ENCODE measurements at places on chromosomes 2 and 18. TPM values are rescaled to one million over a fixed set of nuclear protein-coding genes. Genes with fewer than 3 reads are reported as not detected.

Gene PRKAG3
- not detected for total RNA-seq

Gene SLC23A3
- total RNA-seq = 2.1 TPM

Gene CCDC178
- total RNA-seq = 0.28 TPM

Gene DTYMK
- total RNA-seq = 9.6 TPM

Gene RSAD2
- total RNA-seq = 5.7 TPM

Gene FAM124B
- 2.7 TPM for total RNA-seq

Gene CCDC74A
- total RNA-seq = 1.7 TPM

Gene IL37
- total RNA-seq = not detected

DNA sequence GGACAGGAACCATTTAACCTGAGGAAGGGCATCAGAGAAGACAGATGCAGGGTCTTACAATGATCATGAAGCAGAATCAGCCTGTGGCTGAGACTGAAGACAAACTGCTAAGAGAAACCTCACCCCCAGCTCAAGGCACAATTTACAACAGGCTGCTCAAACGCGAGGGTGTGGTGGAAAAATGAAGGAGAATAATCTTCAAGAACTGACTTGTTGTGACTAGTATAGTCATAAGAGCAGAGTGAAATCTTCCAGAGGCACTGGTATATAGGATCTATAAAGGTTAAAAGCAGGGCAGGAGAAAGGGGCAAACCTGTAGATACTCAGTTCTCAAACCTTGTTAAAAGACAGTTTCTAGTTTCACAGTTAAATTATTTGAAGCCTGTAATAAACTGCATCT lies 1155.8 kb upstream of the TMEFF2 start:
- no peak overlapping the region for H3K27ac ChIP-seq
- no peaks in the 10 kb centered on the region for H3K36me3 ChIP-seq
- H3K27me3 ChIP-seq = no peaks in the 10 kb centered on the region
- no peak overlapping the region for H3K4me3 ChIP-seq

GRCh38 chr2:109699646-109700045 lies 85.5 kb downstream of the SOWAHC start:
- H3K27me3 ChIP-seq = no peaks in the 10 kb centered on the region
- peak overlapping the region; percentile 39 for H3K27ac ChIP-seq
- no peaks in the 10 kb centered on the region for H3K36me3 ChIP-seq
- H3K4me1 ChIP-seq = peaks cover 15% of the 10 kb centered on the region
- no peak overlapping the region for H3K4me3 ChIP-seq

- no peaks in the 10 kb centered on the region for H3K27me3 ChIP-seq
- DNase-seq = no peak
- H3K27ac ChIP-seq = no peak overlapping the region
- no peaks in the 10 kb centered on the region for H3K36me3 ChIP-seq
- H3K4me1 ChIP-seq = no peaks in the 10 kb centered on the region
These were observed 582.9 kb upstream of the PIK3C3 start for GRCh38 chr18:41372046-41372665.

- no peak for DNase-seq
- H3K27me3 ChIP-seq = no peaks in the 10 kb centered on the region
- no peaks in the 10 kb centered on the region for H3K36me3 ChIP-seq
- no peak overlapping the region for H3K4me3 ChIP-seq
- H3K4me1 ChIP-seq = peaks cover 53% of the 10 kb centered on the region
These were observed 114.2 kb downstream of the FHOD3 start for GRCh38 chr18:36411745-36412168.

GRCh38 chr18:13253786-13254688 lies 35.5 kb downstream of the LDLRAD4 start:
- H3K36me3 ChIP-seq = no peaks in the 10 kb centered on the region
- peaks cover 5% of the 10 kb centered on the region for H3K4me1 ChIP-seq
- no peak for DNase-seq
- no peaks in the 10 kb centered on the region for H3K27me3 ChIP-seq
- H3K4me3 ChIP-seq = no peak overlapping the region

DNA sequence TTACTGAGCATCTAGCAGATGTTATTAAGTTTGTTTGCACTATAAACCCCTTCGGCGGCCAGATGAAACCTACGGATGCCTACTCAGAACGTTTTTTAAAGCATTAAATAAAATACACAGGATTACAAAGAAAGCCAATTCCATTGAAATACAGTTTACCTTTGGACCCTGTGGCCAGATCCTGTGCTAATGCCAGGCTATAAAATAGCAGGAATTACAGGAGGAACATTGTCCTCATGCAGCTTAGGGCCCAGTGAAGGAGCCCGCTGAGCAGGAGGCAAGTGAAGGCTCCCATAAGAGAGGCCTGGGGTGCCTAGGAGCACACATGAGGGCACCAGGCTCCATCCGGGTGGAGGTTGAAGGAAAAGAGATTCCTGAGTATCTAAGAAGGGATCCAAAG lies 310.4 kb downstream of the MTX2 start:
- peaks cover 13% of the 10 kb centered on the region for H3K27me3 ChIP-seq
- no peak for DNase-seq
- no peak overlapping the region for H3K27ac ChIP-seq

DNA sequence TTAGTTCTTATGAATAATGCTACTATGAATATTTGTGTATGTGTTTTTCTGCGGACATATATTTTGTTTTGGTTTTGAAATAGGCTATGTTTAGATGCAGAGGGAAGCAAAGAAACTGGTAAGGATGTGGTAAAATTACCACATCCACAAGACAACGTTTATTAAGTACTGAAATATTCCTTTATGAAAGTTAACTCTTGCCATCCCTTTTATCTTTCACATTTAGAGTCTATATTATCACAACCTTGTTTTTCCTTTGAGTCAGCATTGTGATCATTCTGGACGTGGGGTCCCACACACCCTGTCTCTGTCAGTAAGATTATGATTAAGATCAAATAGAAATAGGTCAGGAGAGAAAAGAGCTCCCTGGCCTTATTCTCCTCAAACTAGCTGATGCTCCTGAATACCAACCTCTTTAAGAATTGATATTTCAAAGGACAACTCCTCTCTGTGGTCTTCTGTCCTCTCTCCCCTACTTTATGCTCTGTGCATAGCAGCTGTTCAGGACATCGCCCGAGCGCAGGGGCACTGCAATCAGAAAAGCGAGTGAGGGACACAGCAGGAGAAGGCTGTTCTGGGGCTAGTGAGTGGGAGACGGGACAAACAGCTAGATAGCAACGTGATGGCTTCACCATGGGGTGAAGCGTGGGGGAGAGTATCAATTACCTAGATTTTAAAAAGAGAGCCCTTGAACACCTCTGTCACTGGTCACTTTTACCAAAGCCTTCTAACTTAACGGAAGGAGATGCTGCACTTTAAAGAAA lies 12.2 kb downstream of the METAP1D start:
- no peaks in the 10 kb centered on the region for H3K36me3 ChIP-seq
- DNase-seq = no peak
- H3K4me3 ChIP-seq = no peak overlapping the region
- no peaks in the 10 kb centered on the region for H3K27me3 ChIP-seq

GRCh38 chr2:79721966-79722365 lies 209.1 kb downstream of the CTNNA2 start:
- no peak overlapping the region for H3K4me3 ChIP-seq
- DNase-seq = no peak
- H3K27me3 ChIP-seq = no peaks in the 10 kb centered on the region

DNA sequence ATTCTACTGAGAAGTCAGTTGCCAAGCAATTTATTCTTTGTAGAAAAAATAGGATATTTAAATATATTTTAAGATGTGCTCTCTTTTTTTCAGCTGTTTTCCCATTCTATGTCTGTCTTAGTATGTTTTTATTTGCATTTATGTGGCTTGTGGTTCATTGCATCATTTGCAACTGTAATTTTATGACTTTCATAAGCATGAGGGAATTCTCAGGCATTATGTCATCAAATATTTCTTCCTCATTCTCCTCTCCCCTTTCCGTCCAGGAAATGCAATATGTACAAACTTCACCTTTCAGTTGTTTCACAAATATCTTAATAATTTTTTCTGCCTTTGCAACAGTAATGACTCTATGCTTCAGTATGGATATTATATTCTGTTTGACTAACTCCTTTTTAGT lies 560.2 kb upstream of the LRATD1 start:
- H3K27ac ChIP-seq = no peak overlapping the region
- no peak overlapping the region for H3K4me3 ChIP-seq
- H3K36me3 ChIP-seq = no peaks in the 10 kb centered on the region
- DNase-seq = no peak
- H3K27me3 ChIP-seq = no peaks in the 10 kb centered on the region

GRCh38 chr2:215410932-215411285 lies 25.0 kb downstream of the FN1 start:
- no peaks in the 10 kb centered on the region for H3K27me3 ChIP-seq
- H3K4me3 ChIP-seq = no peak overlapping the region
- no peak overlapping the region for H3K27ac ChIP-seq

GRCh38 chr2:240783819-240784621 lies 36.0 kb downstream of the KIF1A start:
- no peak overlapping the region for H3K4me3 ChIP-seq
- no peak overlapping the region for H3K27ac ChIP-seq
- H3K27me3 ChIP-seq = peaks cover 35% of the 10 kb centered on the region
- H3K36me3 ChIP-seq = no peaks in the 10 kb centered on the region

DNA sequence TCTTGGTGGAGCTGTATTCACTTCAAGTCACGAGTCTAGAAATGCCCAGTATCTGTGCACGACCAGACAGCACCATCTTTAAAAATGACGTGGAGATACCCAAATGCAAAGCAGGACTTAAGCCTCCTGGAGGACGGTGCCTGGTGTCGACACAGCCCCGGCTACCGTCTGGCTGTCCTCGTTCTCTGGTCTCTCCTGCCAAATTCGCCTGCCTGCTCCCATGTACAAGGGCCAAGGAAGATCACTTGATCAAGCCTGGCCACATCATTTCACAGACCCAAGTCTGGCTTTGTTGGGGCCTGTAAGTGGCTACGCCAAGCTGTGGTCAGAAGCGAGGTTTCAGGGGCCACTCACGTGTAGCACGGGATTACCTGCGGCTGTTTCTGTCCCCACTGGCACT lies 9.4 kb downstream of the ODC1 start:
- H3K4me3 ChIP-seq = no peak overlapping the region
- H3K4me1 ChIP-seq = peaks cover 4% of the 10 kb centered on the region
- no peaks in the 10 kb centered on the region for H3K27me3 ChIP-seq
- peaks cover 44% of the 10 kb centered on the region for H3K36me3 ChIP-seq
- H3K27ac ChIP-seq = no peak overlapping the region

DNA sequence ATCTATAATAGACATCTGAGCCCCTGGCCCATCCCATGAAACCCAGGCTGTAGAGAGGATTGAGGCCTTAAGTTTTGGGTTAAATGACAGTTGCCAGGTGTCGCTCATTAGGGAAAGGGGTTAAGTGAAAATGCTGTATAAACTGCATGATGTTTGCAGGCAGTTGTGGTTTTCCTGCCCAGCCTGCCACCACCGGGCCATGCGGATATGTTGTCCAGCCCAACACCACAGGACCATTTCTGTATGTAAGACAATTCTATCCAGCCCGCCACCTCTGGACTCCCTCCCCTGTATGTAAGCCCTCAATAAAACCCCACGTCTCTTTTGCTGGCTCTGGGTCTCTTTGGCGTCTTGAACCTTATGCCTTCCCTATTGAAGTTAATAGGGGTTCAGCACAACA lies 110.7 kb downstream of the XRCC5 start:
- H3K4me1 ChIP-seq = peaks cover 21% of the 10 kb centered on the region
- no peak overlapping the region for H3K4me3 ChIP-seq
- no peaks in the 10 kb centered on the region for H3K36me3 ChIP-seq
- H3K27me3 ChIP-seq = no peaks in the 10 kb centered on the region

- no peaks in the 10 kb centered on the region for H3K36me3 ChIP-seq
- H3K27me3 ChIP-seq = peaks cover 3% of the 10 kb centered on the region
- no peak overlapping the region for H3K27ac ChIP-seq
These were observed 294.6 kb upstream of the PARD3B start for GRCh38 chr2:204250692-204251091.

DNA sequence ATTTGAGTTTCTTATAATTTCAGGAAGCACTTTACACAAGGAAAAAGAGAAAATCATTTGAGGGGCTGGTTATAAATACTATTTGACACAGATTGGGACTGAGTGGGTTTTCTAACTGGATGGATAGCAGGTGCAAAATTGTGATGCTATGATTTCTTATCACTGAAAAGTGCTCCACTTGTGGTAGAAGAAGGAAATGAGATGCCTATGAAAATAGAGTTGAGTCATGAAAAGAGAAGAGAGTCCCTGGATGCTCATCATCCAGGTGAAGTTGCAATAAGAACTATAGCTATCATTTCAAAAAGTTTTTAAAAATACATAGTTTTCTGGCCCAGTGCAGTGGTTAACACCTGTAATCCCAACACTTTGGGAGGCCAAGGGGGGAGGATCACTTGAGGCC lies 39.4 kb upstream of the NFE2L2 start:
- no peak overlapping the region for H3K4me3 ChIP-seq
- DNase-seq = no peak
- H3K4me1 ChIP-seq = no peaks in the 10 kb centered on the region
- no peaks in the 10 kb centered on the region for H3K27me3 ChIP-seq
- H3K36me3 ChIP-seq = no peaks in the 10 kb centered on the region

DNA sequence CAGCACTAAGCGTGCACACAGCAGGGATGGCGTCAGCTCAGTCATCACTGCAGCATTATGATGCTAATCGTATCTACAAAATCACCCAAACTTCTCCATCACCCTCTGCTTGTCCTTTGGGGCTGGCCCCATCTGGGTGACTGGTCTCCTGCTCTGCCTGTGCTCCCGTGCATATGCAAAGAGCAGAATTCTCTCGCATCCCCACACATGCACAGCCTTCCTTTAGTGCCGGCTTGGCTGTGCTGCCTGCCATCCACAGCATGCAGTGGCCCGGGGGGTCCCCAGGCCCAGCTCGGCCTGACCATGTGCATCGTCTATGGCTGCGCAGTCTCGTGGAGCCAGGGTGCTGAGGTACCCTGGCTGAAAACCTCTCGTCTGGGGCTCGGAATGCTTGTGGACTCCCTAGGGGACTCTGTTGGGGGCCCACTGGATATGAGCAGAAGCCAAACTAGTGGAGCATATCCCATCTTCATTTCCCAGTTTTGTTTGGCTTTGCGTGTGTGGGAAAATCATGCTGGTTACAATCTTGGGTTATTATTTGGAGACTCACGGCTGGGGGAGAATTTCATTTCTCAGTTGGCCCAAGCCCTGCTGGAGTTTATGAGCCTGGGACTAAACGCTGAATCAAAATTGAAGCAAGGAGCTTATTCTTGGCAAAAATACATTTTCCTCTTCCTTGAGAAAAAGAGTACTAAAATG lies 70.9 kb upstream of the HS6ST1 start:
- H3K27me3 ChIP-seq = no peaks in the 10 kb centered on the region
- DNase-seq = no peak
- no peaks in the 10 kb centered on the region for H3K36me3 ChIP-seq
- H3K4me1 ChIP-seq = no peaks in the 10 kb centered on the region
- no peak overlapping the region for H3K4me3 ChIP-seq

- H3K4me3 ChIP-seq = no peak overlapping the region
- no peaks in the 10 kb centered on the region for H3K4me1 ChIP-seq
- H3K27ac ChIP-seq = no peak overlapping the region
- no peaks in the 10 kb centered on the region for H3K36me3 ChIP-seq
- H3K27me3 ChIP-seq = no peaks in the 10 kb centered on the region
These were observed 16.0 kb downstream of the CD28 start for GRCh38 chr2:203722411-203722810.

GRCh38 chr2:204966245-204966644 lies 421.0 kb downstream of the PARD3B start:
- H3K27ac ChIP-seq = no peak overlapping the region
- H3K36me3 ChIP-seq = no peaks in the 10 kb centered on the region
- no peaks in the 10 kb centered on the region for H3K27me3 ChIP-seq
- no peak overlapping the region for H3K4me3 ChIP-seq
- no peak for DNase-seq
- peaks cover 12% of the 10 kb centered on the region for H3K4me1 ChIP-seq
